ENCODE measurements at places on chromosomes 7 and 10. TPM values are rescaled to one million over a fixed set of nuclear protein-coding genes. Genes with fewer than 3 reads are reported as not detected.
A peak's percentile ranks its signal among the peaks of the same experiment; 100 is the strongest.

DNA sequence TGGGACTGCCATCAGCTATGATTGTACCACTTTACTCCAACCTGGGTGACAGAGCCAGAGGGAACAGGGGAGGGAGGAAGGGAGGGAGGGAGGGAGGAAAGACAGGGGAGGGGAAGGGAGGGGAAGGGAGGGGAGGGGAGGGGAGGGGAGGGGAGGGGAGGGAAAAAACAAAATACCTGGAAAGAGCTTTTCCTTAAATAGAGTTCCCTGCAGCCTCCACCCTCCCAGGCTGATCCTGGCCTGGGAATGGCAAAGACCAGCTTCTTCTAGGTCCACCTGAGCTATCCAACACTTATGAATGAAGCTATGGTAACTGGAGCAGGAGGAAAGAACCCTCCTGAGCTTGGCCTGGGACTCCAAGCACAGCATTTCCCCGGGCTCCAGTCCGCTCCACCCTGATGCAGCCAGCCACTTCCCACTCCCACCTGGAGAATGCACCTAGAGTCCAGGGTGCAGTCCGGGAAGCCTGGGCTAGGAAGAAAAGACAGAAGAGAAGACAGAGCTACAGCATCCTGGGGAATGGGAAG, 66.1 kb downstream of the GRID1 start:
- H3K27ac ChIP-seq: no peak overlapping the region
- no peaks in the 10 kb centered on the region for H3K4me1 ChIP-seq
- no peak overlapping the region for H3K4me3 ChIP-seq

DNA sequence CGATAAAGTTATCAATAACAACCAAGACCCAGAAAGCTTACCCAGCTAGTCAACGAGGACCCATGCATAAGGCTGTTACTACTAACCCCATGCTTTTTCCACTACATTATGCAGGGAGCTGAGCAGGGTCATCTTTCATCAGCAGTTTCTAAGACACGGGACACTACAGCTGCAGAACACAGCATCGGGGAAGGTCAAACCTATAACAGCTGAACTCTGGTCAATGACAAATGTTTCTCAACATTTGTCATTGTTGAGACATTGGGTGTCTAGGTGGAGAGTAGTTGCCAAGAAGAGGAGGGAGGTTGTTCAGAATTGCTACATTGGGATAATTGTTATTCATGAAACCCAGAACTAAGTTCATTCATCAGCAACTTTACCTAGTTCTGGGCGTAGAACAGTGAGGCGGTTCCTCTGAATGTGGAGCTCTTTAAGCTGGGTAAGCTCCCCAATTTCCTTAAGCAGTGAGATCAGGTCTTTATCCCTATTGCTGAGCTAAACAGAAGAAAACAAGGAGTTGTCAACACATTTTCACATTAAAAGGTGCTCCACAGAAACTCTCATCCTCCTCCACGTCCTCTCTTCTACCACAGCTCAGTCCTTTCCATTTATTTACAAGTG, 105.6 kb downstream of the ZNF22 start:
- H3K4me1 ChIP-seq: no peaks in the 10 kb centered on the region
- no peak overlapping the region for H3K27ac ChIP-seq
- no peaks in the 10 kb centered on the region for H3K36me3 ChIP-seq
- peaks cover 4% of the 10 kb centered on the region for H3K27me3 ChIP-seq
- DNase-seq: no peak
- no peak overlapping the region for H3K4me3 ChIP-seq

DNA sequence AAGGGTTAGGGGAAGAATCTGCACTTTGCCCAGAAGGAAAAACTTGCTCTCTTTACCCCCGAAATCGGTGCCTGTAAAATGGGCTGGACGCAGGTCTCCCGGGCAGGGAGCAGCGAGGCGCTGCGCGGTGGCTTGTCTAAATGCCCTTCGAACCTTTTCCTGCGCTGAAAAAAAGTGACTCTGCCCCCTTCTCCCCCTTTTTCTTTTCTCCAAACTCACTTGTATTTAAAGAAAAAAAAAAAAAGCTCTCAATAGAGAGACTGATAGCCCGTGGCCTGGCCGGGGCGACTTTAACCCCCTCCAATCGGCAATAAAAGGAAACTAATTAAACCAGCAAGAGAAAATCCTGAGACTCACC, 286 bp downstream of the SP8 start:
- peaks cover 100% of the 10 kb centered on the region for H3K27me3 ChIP-seq
- peaks cover 14% of the 10 kb centered on the region for H3K4me1 ChIP-seq
- peak overlapping the region; percentile 14 for H3K4me3 ChIP-seq

ABCC2 gene
- 1.9 TPM for total RNA-seq

- H3K27me3 ChIP-seq: no peaks in the 10 kb centered on the region
- H3K27ac ChIP-seq: no peak overlapping the region
- DNase-seq: no peak
- no peaks in the 10 kb centered on the region for H3K4me1 ChIP-seq
- no peaks in the 10 kb centered on the region for H3K36me3 ChIP-seq
- H3K4me3 ChIP-seq: no peak overlapping the region
These were observed 37.4 kb upstream of the KIF5B start for GRCh38 chr10:32093650-32094049.

DNA sequence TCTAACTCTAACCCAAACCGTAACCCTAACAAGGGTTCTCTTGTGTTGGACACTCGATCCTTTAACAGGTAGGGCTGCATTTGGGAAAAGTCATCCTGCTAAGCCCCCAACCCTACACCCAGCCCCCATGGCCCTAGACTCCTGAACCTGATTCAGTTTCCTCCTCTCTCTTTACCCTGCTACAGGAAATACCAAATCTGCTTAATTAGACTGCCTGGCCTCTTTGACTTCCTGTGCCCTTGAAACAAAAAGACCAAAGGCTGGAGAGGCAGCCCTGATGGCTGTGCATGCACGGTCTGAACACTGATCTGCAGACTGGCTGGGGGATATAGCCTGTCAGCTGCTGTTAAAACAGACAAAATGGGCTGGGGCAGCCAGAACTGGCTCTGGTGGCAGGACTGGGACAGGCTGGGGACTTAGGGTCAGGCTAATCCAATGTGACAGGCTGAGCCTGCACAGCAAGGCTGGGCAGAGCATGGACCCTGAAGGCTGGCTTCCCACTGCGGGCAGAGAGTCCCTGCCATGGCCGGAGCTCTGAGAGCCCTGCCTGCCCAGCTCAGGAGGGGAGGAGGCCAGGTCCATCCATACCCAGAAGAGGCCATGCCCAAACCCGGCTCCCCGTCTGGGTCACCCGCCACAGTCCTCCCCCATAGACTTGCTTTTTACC, 51.0 kb upstream of the MSMB start:
- H3K4me3 ChIP-seq: no peak overlapping the region
- H3K4me1 ChIP-seq: no peaks in the 10 kb centered on the region
- no peak for DNase-seq
- no peaks in the 10 kb centered on the region for H3K27me3 ChIP-seq
- H3K27ac ChIP-seq: no peak overlapping the region

DNA sequence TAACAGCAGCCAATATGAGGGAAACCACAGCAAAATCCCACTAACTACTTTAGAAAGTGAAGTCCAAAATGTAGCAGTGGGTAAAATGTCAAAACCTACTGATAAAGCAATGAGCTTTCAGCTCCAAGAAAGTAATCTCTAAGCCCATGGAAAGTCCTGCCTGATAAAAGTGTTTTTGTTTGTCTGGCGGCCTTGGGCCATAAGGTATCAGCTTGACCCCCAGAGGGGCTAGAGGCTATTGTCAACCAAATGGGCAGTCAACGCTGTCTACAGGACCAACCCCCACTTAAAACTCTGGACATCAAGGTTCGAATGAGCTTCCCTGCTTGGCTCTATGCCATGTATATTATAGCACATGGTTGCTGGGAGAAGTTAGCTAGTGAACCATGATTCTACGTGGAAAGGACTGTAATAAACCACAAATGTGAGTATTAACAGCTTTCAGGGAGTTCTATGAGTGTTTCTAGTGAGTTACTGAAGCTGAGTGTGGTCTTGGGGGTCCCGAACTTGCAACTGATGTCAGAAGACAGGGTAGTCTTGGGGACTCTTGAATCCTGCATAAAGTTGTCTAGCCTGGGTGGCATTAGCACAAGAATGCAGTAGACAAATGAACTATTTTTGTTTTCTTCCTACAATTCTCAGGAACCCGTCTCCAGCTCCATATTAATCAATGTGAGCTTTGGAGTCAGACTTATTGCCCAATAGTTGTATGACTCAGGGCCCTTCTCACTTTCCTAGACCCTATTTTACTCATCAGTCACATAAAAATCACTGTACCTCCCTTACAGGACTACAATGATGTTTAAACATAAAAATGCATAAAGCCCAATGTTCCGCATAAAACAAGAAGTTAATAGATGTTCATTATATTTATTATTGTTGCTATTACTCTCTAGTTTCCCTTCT, 164.9 kb downstream of the DGKI start:
- H3K4me3 ChIP-seq: no peak overlapping the region
- H3K36me3 ChIP-seq: no peaks in the 10 kb centered on the region
- H3K27ac ChIP-seq: no peak overlapping the region
- no peak for DNase-seq

GRCh38 chr7:81175275-81175940, 256.6 kb upstream of the SEMA3C start:
- H3K27ac ChIP-seq: no peak overlapping the region
- no peaks in the 10 kb centered on the region for H3K27me3 ChIP-seq
- DNase-seq: no peak
- no peaks in the 10 kb centered on the region for H3K36me3 ChIP-seq

GRCh38 chr7:25541094-25541821, 313.0 kb upstream of the NPVF start:
- no peak overlapping the region for H3K27ac ChIP-seq
- no peaks in the 10 kb centered on the region for H3K4me1 ChIP-seq
- no peak for DNase-seq

DNA sequence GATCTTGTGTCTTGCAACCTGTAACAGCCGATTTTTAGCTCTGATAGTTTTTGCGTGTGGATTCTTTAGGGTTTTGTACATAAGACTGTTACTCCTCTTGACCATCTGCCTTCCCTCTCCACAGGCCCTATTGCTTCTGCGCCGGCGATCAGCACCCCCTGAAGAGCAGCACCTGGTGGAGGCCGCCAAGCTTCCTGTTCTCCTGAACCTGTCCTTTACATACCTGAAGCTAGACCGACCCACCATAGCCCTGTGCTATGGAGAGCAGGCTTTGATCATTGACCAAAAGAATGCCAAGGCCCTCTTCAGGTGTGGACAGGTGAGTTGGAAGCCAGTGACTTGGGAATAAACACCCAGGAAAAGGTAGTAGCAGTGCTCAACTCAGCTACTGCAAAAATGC, 12.6 kb downstream of the FKBP6 start:
- no peaks in the 10 kb centered on the region for H3K27me3 ChIP-seq
- H3K27ac ChIP-seq: no peak overlapping the region
- no peaks in the 10 kb centered on the region for H3K36me3 ChIP-seq
- no peaks in the 10 kb centered on the region for H3K4me1 ChIP-seq

GRCh38 chr10:70430493-70431445, 10.7 kb downstream of the NODAL start:
- H3K27ac ChIP-seq: peak overlapping the region; percentile 66
- H3K36me3 ChIP-seq: peaks cover 31% of the 10 kb centered on the region
- H3K27me3 ChIP-seq: no peaks in the 10 kb centered on the region
- H3K4me1 ChIP-seq: peaks cover 44% of the 10 kb centered on the region
- no peak for DNase-seq

- no peak overlapping the region for H3K27ac ChIP-seq
- H3K27me3 ChIP-seq: no peaks in the 10 kb centered on the region
- no peak overlapping the region for H3K4me3 ChIP-seq
These were observed 12.5 kb downstream of the ARHGAP22 start for GRCh38 chr10:48592346-48592745.

- H3K4me3 ChIP-seq: no peak overlapping the region
- no peak for DNase-seq
- H3K36me3 ChIP-seq: no peaks in the 10 kb centered on the region
- H3K27ac ChIP-seq: no peak overlapping the region
These were observed 417.9 kb downstream of the AUTS2 start for GRCh38 chr7:70016044-70016770.

GRCh38 chr10:97428572-97428981, 2.6 kb downstream of the PGAM1 start:
- H3K27ac ChIP-seq: peak overlapping the region; percentile 85
- H3K4me1 ChIP-seq: peaks cover 37% of the 10 kb centered on the region
- H3K27me3 ChIP-seq: no peaks in the 10 kb centered on the region
- H3K36me3 ChIP-seq: peaks cover 41% of the 10 kb centered on the region
- H3K4me3 ChIP-seq: peak overlapping the region; percentile 15

BMPER gene
- total RNA-seq: 7.4 TPM

- H3K36me3 ChIP-seq: no peaks in the 10 kb centered on the region
- H3K4me1 ChIP-seq: no peaks in the 10 kb centered on the region
- no peaks in the 10 kb centered on the region for H3K27me3 ChIP-seq
- H3K27ac ChIP-seq: no peak overlapping the region
- no peak for DNase-seq
- no peak overlapping the region for H3K4me3 ChIP-seq
These were observed 493.1 kb downstream of the DNAJB9 start for GRCh38 chr7:109062798-109063197.

GRCh38 chr7:102305414-102306268, 19.0 kb downstream of the SH2B2 start:
- no peaks in the 10 kb centered on the region for H3K27me3 ChIP-seq
- H3K4me3 ChIP-seq: no peak overlapping the region
- H3K27ac ChIP-seq: peak overlapping the region; percentile 31
- H3K36me3 ChIP-seq: peaks cover 6% of the 10 kb centered on the region

ZNF365 gene
- total RNA-seq: 1.2 TPM

SERPINE1 gene
- 15.4 TPM for total RNA-seq

- H3K27me3 ChIP-seq: no peaks in the 10 kb centered on the region
- no peaks in the 10 kb centered on the region for H3K36me3 ChIP-seq
- DNase-seq: no peak
- H3K4me3 ChIP-seq: no peak overlapping the region
- no peaks in the 10 kb centered on the region for H3K4me1 ChIP-seq
- H3K27ac ChIP-seq: no peak overlapping the region
These were observed 13.8 kb upstream of the C10orf90 start for GRCh38 chr10:126684171-126684745.

GAD2 gene
- not detected for total RNA-seq

DNA sequence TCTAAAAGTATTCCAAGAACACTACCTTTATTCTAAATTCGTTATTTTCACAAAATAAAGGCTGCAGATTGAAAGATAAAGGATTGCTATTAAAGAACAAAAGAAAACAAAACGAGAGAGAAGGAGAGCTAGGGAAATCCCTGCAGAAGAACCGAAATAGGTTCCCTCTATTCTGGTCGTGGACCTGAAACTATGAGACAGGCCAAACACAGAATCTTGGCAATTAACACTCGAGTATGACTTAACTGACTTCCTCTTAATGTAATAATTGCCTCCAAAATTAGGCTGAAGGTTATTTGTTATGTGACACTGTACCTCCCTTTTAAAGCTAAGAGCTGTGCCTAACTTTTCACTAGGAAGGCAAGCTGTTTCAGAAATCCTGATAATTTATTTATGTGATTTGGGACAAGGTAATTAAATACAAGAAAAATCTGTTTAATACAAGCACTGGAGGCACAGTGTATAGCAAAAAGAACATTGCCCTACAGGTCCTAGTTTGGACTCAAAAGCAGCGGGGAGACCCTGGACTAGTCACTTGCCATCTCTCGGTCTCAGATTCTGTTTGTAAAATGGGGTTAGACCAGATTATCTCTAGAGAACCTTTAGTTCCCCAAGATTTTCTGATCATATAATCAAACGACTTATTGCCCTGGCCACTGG, 11.6 kb downstream of the NAMPT start:
- H3K4me1 ChIP-seq: peaks cover under 1% of the 10 kb centered on the region
- H3K4me3 ChIP-seq: no peak overlapping the region
- H3K27ac ChIP-seq: no peak overlapping the region
- peaks cover 86% of the 10 kb centered on the region for H3K36me3 ChIP-seq
- H3K27me3 ChIP-seq: no peaks in the 10 kb centered on the region
